ENCODE measurements at places on chromosomes 2 and 18. TPM values are rescaled to one million over a fixed set of nuclear protein-coding genes. Genes with fewer than 3 reads are reported as not detected.

The SERPINE2 gene
- total RNA-seq, result 48.6 TPM

The CD8A gene
- total RNA-seq, result 0.38 TPM

The CRYGD gene
- not detected for total RNA-seq

The DARS1 gene
- 85.7 TPM for total RNA-seq

The TBR1 gene
- 0.13 TPM for total RNA-seq

The EGR4 gene
- total RNA-seq, result 0.36 TPM

The GDF7 gene
- 3.2 TPM for total RNA-seq

The CD302 gene
- total RNA-seq, result 3.1 TPM

The MAPK4 gene
- 6.3 TPM for total RNA-seq

The ASB18 gene
- total RNA-seq, result not detected

The CNGA3 gene
- total RNA-seq, result not detected

The LYPD6 gene
- 16.2 TPM for total RNA-seq

DNA sequence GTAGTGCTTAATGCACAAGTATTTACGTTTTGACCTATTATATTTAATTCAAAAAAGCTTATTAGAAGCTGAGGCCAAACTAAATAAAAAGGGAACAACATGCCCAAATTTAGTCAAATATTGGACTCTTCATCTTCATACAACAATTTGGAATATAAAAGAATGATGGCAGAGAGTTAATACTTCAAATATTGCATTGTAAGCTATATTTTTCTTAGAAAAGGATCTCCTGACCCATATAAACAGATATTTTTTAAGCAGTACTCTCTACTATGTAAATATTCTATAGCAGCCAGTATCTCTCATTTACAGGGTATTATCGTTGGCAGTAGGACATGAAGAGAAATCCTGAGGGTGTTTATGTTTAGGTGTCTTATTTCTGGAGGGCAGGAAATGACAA lies 531.2 kb downstream of the NYAP2 start:
- no peaks in the 10 kb centered on the region for H3K4me1 ChIP-seq
- H3K27me3 ChIP-seq, result no peaks in the 10 kb centered on the region
- DNase-seq, result no peak

- no peaks in the 10 kb centered on the region for H3K27me3 ChIP-seq
- H3K4me3 ChIP-seq, result no peak overlapping the region
- H3K27ac ChIP-seq, result no peak overlapping the region
- no peak for DNase-seq
Observed at GRCh38 chr18:49094136-49094535, 143.4 kb upstream of the SMAD7 start.

GRCh38 chr18:79765491-79766245 lies 32.1 kb upstream of the KCNG2 start:
- no peaks in the 10 kb centered on the region for H3K36me3 ChIP-seq
- peaks cover 2% of the 10 kb centered on the region for H3K4me1 ChIP-seq
- H3K4me3 ChIP-seq, result no peak overlapping the region
- no peak for DNase-seq

GRCh38 chr18:66254121-66254520 lies 349.8 kb downstream of the CDH19 start:
- DNase-seq, result no peak
- no peaks in the 10 kb centered on the region for H3K36me3 ChIP-seq
- H3K27me3 ChIP-seq, result no peaks in the 10 kb centered on the region
- no peak overlapping the region for H3K4me3 ChIP-seq
- H3K27ac ChIP-seq, result no peak overlapping the region
- H3K4me1 ChIP-seq, result no peaks in the 10 kb centered on the region

- no peak overlapping the region for H3K4me3 ChIP-seq
- H3K27me3 ChIP-seq, result peaks cover 1% of the 10 kb centered on the region
- no peak overlapping the region for H3K27ac ChIP-seq
Observed at GRCh38 chr18:37956902-37957301, 391.3 kb upstream of the CELF4 start.

GRCh38 chr18:62187543-62188510 lies 772 bp downstream of the RELCH start:
- H3K27me3 ChIP-seq, result no peaks in the 10 kb centered on the region
- peak overlapping the region; percentile 100 for H3K4me3 ChIP-seq
- H3K4me1 ChIP-seq, result peaks cover 43% of the 10 kb centered on the region
- H3K27ac ChIP-seq, result peak overlapping the region; percentile 99
- no peak for DNase-seq
- H3K36me3 ChIP-seq, result peaks cover 13% of the 10 kb centered on the region

- H3K4me1 ChIP-seq, result no peaks in the 10 kb centered on the region
- DNase-seq, result no peak
- H3K4me3 ChIP-seq, result no peak overlapping the region
- H3K27ac ChIP-seq, result no peak overlapping the region
- H3K27me3 ChIP-seq, result no peaks in the 10 kb centered on the region
Observed at GRCh38 chr2:221629468-221629867, 57.4 kb upstream of the EPHA4 start.

- H3K4me3 ChIP-seq, result no peak overlapping the region
- H3K4me1 ChIP-seq, result peaks cover 11% of the 10 kb centered on the region
- no peak overlapping the region for H3K27ac ChIP-seq
- no peaks in the 10 kb centered on the region for H3K36me3 ChIP-seq
- no peak for DNase-seq
- no peaks in the 10 kb centered on the region for H3K27me3 ChIP-seq
Observed at GRCh38 chr18:30280861-30281470, 761.6 kb downstream of the DSC3 start.

- peak; percentile 24 for DNase-seq
- H3K36me3 ChIP-seq, result no peaks in the 10 kb centered on the region
Observed at GRCh38 chr18:55401638-55402191, 186.3 kb downstream of the TCF4 start.

DNA sequence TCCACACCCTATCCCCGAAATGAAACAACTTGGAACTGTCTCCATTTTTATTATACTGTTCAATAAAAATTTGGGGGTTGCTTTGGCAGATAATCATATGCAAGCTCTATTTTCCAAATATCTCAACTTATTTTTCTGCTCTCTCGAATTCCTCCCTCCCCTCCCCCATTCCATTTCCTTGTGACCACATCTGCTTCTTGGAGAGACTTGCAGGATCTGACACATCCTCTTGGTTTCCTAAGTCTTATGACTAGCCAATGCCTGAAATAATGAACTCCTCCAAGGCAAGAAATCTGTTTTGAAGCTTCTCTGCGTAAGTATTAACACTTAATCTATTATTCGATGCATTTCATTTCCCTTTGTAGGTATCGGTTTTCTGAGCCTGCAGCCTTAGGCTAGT lies 16.1 kb downstream of the TGIF1 start:
- peak overlapping the region; percentile 88 for H3K27ac ChIP-seq
- H3K4me1 ChIP-seq, result peaks cover 20% of the 10 kb centered on the region
- H3K27me3 ChIP-seq, result no peaks in the 10 kb centered on the region
- DNase-seq, result no peak

DNA sequence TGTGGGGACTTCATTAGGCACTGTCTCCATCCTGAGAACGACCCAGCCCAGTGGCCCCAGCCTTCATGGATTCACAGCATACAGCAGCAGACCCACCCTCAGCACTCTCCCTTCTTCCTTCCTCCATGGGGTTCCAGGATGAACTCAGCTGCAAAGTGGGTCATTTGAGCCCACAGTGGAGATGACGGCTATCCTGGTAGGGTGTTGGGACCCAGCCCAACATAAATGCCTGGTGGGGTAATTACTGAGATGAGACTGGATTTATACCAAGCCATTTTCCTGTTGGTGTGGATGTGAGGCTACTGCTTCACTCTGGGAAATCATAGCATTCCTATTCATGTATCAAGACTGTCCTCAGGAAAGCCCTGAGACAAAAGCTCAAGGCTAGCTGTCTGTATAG lies 536.7 kb upstream of the TNP1 start:
- H3K27me3 ChIP-seq, result no peaks in the 10 kb centered on the region
- H3K27ac ChIP-seq, result no peak overlapping the region
- DNase-seq, result no peak
- no peak overlapping the region for H3K4me3 ChIP-seq
- peaks cover 15% of the 10 kb centered on the region for H3K4me1 ChIP-seq

GRCh38 chr18:48142353-48142752 lies 211.9 kb upstream of the SMAD2 start:
- H3K27ac ChIP-seq, result no peak overlapping the region
- H3K4me1 ChIP-seq, result peaks cover 36% of the 10 kb centered on the region
- H3K4me3 ChIP-seq, result no peak overlapping the region

GRCh38 chr2:187915810-187916209 lies 361.6 kb upstream of the TFPI start:
- no peak for DNase-seq
- H3K27ac ChIP-seq, result no peak overlapping the region
- H3K36me3 ChIP-seq, result no peaks in the 10 kb centered on the region
- no peaks in the 10 kb centered on the region for H3K4me1 ChIP-seq

- no peaks in the 10 kb centered on the region for H3K27me3 ChIP-seq
- DNase-seq, result no peak
- no peak overlapping the region for H3K27ac ChIP-seq
- H3K36me3 ChIP-seq, result peaks cover 21% of the 10 kb centered on the region
Observed at GRCh38 chr2:36539631-36540030, 58.3 kb downstream of the FEZ2 start.

Measured in mesothelial cell of epicardium (in vitro differentiated cells).